RWPE2 (cell line): ENCODE measurements at places on chromosomes 11 and 22.
A peak's percentile ranks its signal among the peaks of the same experiment; 100 is the strongest.

- no peak for DNase-seq
- no peak overlapping the region for H3K4me3 ChIP-seq
- H3K36me3 ChIP-seq = no peaks in the 10 kb centered on the region
- H3K27ac ChIP-seq = no peak overlapping the region
- no peaks in the 10 kb centered on the region for H3K27me3 ChIP-seq
Observed at GRCh38 chr11:31884080-31884479, 73.0 kb upstream of the PAX6 start.

DNA sequence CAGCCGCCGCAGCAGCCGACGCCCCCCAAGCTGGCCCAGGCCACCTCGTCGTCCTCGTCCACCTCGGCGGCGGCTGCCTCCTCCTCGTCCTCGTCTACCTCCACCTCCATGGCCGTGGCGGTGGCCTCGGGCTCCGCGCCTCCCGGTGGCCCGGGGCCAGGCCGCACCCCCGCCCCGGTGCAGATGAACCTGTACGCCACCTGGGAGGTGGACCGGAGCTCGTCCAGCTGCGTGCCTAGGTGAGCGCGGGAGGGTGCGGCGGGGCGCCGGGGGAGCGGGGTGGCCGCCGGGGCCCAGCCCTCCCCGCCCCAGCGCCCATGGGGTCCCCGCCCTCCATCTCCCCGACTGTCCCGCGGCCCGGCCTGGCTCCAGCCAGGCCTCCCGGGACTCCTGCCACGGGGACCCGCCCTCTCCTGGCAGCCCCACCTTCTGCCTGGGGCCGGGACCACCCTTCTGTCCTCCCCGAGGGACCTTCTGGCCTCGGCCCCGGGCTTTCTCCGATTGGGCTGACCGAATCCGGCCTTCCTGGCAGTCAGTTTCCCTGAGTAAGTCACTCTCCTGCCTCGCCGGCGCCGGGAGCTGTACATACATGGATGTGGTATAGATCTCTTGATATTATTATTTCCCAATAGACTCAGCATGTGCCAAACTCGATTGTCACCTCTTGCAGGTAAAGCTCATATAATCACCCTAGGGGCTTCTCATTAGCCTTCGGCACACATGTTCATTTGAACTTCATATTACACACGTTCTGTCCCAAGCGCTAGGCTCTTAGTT is 720 bp downstream of the PACS1 start:
- peaks cover 7% of the 10 kb centered on the region for H3K4me1 ChIP-seq
- H3K27me3 ChIP-seq = no peaks in the 10 kb centered on the region
- peak overlapping the region; percentile 100 for H3K4me3 ChIP-seq

GRCh38 chr22:46586123-46586519 is 34.1 kb upstream of the GRAMD4 start:
- no peaks in the 10 kb centered on the region for H3K27me3 ChIP-seq
- no peaks in the 10 kb centered on the region for H3K4me1 ChIP-seq
- no peaks in the 10 kb centered on the region for H3K36me3 ChIP-seq
- no peak for DNase-seq
- no peak overlapping the region for H3K4me3 ChIP-seq
- no peak overlapping the region for H3K27ac ChIP-seq

GRCh38 chr22:46091277-46091977 is 58.9 kb upstream of the PPARA start:
- peaks cover 90% of the 10 kb centered on the region for H3K36me3 ChIP-seq
- no peaks in the 10 kb centered on the region for H3K27me3 ChIP-seq
- no peak overlapping the region for H3K4me3 ChIP-seq
- H3K27ac ChIP-seq = peak overlapping the region; percentile 99
- H3K4me1 ChIP-seq = peaks cover 42% of the 10 kb centered on the region
- no peak for DNase-seq

GRCh38 chr11:61771985-61772455 is 19.6 kb downstream of the MYRF start:
- H3K4me1 ChIP-seq = no peaks in the 10 kb centered on the region
- no peak overlapping the region for H3K27ac ChIP-seq
- no peak for DNase-seq
- no peaks in the 10 kb centered on the region for H3K27me3 ChIP-seq
- no peaks in the 10 kb centered on the region for H3K36me3 ChIP-seq

DNA sequence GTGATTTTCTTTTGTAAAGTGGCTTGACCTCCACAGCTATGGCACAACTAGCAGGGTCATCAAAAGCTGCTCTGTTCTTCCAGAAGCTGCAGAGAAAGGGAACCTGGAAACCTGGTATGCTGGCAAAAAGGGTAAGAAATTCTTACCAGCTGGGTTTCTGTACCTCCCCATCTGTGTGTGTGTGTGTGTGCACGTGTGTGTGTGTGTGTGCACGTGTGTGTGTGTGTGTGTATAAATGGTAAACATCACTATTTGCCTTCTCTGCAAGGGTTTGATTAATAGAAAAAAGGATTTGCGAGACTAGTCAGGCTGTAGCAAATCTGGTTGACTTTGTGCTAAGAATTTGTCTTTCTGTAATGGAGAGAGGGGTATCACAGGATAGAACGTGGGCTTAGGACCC is 4.7 kb upstream of the MRPL17 start:
- no peaks in the 10 kb centered on the region for H3K27me3 ChIP-seq
- H3K4me1 ChIP-seq = no peaks in the 10 kb centered on the region
- no peak for DNase-seq
- H3K36me3 ChIP-seq = no peaks in the 10 kb centered on the region
- no peak overlapping the region for H3K4me3 ChIP-seq

DNA sequence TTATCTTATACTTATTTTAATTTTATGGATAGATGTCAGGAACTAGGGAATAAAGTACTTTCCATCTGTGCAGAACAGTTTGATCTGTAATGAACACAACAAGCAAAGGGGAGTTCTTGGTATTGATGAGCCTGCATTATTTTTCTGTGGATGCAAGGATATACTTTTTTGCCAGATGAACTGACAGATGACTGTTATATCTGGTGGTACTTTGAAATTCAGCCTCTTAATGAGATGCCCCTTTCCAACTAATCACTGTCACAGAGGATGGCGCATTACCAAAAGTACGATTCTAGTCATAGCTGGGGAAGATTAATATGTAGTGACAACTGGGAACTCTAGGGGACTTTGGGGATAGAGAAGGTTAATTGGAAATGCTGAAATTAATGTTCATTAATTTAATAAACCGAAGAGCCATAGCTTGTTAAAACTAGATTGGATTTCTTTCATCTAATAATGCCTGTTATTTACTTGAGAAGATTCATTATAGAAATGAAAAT is 603.4 kb upstream of the CNTN5 start:
- H3K36me3 ChIP-seq = no peaks in the 10 kb centered on the region
- DNase-seq = no peak
- H3K4me3 ChIP-seq = no peak overlapping the region
- no peaks in the 10 kb centered on the region for H3K27me3 ChIP-seq
- H3K27ac ChIP-seq = no peak overlapping the region

DNA sequence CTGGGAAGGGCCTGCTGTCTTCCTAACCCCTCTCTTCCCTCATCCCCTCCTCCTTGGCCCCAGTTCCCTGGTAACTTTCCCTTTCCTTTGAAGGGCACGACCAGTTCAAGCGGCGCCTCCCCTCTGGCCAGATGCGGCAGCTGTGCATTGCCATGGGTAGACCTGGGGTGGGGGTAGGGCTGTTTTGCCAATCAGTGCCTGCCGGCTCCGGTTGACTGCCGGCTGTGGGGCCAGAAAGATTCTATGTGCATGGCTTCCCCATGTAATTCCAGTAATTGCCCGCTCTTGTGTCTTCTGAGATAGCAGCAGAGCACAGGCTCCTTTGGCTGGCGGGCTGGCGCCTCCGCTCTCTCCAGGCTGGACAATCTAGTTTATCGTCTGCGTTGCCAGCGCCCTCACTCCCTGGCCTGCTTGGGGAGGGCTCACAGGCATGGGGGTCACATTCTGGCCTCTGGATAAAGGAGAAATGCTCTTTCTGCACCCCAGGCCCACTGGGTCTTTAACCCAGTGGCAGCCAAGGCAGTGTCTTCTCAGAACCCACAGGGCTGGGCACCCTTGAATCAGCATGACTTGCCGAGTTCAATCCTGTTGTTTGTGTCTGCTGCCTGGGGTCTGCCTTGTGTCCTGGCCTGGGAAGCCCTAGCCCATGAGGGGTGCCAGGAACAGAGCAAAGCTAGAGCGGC is 9.4 kb downstream of the SIDT2 start:
- H3K4me3 ChIP-seq = no peak overlapping the region
- H3K27me3 ChIP-seq = no peaks in the 10 kb centered on the region
- H3K36me3 ChIP-seq = peaks cover 8% of the 10 kb centered on the region
- DNase-seq = peak; percentile 23

GRCh38 chr11:94946812-94947211 is 26.5 kb downstream of the CWC15 start:
- H3K27me3 ChIP-seq = no peaks in the 10 kb centered on the region
- H3K27ac ChIP-seq = no peak overlapping the region
- H3K4me1 ChIP-seq = no peaks in the 10 kb centered on the region
- no peak overlapping the region for H3K4me3 ChIP-seq
- DNase-seq = no peak
